ENCODE measurements at places on chromosomes 7 and 10. TPM values are rescaled to one million over a fixed set of nuclear protein-coding genes. Genes with fewer than 3 reads are reported as not detected.

The ARHGAP22 gene
- total RNA-seq = 20.7 TPM

The IFIT1B gene
- not detected for total RNA-seq

The TFEC gene
- under 0.01 TPM for total RNA-seq

The ANXA8 gene
- total RNA-seq = 1.4 TPM

The PLXNA4 gene
- total RNA-seq = 0.28 TPM

The PDGFA gene
- total RNA-seq = 24.0 TPM

The NME8 gene
- total RNA-seq = not detected

The LEP gene
- 0.09 TPM for total RNA-seq

The LGI1 gene
- 0.14 TPM for total RNA-seq

The PPP1R3C gene
- total RNA-seq = 190 TPM

The FAM131B gene
- 1.00 TPM for total RNA-seq

The TEX47 gene
- total RNA-seq = not detected

The ELFN1 gene
- total RNA-seq = 2.1 TPM

The SPDYE5 gene
- total RNA-seq = not detected

The GARIN1A gene
- total RNA-seq = 0.43 TPM

The FAS gene
- 61.8 TPM for total RNA-seq

The TAS2R5 gene
- 0.57 TPM for total RNA-seq

The PLAU gene
- total RNA-seq = 143 TPM

The ASIC3 gene
- total RNA-seq = 0.14 TPM

Measured in smooth muscle cell of bladder (primary cell).